Inflammatory macrophage treated with lipopolysaccharide for 4 hours (primary cell): ENCODE measurements at places on chromosomes 7 and 10.

DNA sequence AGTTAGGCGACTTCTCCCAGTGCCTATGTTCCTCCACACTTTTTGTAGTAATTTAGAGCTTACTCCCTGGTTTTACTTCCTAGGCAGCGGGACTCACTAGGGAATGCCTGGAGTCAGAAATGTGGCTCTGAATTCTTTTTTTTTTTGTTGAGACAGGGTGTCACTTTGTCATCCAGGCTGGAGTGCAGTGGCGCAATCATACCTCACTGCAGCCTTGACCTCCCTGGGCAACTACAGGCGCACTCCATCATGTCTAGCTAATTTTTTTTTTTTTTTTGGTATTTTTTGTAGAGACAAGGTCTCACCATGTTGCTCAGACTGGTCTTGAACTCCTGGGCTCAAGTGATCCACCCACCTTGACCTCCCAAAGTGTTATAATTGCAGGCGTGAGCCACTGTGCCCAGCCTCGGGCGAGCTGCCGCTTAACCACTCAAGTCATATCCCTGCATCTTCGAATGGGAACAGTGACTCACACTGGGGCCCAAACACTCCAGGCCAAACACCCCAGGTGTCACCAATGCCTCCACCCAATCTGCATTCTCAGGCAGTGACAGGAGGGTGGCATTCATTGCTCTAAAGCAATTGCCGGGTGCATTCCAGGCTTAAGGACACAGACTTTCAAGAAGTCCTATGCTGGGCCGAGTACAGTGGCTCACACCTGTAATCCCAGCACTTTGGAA is 19.6 kb downstream of the RGS10 start:
- DNase-seq = no peak

GRCh38 chr7:30984359-30985107 is 20.8 kb downstream of the GHRHR start:
- DNase-seq = no peak

GRCh38 chr7:45893374-45893995 is 5.2 kb downstream of the IGFBP1 start:
- DNase-seq = no peak

- no peak for DNase-seq
These were observed 457 bp downstream of the ACADSB start for GRCh38 chr10:123009105-123009820.

DNA sequence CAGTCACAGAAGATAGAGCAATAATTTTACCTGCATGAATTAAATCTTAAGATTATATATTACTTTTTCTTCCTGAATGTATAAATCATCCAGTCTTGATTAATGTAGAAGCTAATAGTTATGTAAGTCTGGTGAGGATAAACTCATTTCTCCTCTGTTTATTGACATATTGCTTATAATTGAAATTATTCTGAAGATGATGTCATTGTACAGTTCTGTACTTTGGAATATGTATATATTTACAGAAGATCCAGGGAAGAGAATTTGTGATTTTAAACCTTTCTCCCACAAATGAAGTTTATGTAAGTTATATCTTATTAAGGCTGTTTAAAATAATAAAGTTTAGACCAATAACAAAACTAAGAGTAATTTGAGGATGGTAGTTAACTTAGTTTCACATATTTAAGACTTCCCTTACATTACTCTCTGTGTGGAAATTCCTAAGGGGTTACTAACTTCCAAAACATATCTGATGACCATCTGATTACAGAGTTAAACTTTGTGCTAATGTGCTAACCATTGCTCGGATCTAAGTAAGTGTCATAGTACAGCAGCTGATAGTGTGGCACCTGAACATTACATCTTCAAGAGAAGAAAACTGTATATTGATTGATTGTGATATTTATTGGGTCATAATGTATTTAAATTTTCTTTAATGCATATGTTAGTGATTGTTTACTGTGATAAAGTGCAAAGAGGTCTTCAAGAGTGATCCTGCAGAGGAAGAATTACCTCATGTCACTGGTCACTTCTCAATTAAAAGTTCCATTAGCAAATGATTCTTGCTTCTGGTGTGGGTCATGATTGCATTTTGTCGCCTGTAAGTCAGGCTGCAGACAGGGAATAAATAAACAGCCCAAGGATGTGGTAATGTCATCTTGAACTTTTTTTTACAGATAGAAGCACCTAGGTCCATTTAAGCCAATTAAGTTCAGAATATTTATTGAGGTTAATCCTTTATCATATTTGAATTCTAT is 96.9 kb downstream of the UBE3C start:
- DNase-seq = no peak

GRCh38 chr7:19932549-19933249 is 159.3 kb upstream of the TMEM196 start:
- no peak for DNase-seq
